ENCODE measurements at places on chromosomes 1 and 21.

GRCh38 chr1:1842360-1843146, 48.3 kb downstream of the GNB1 start:
- no peak for DNase-seq

- DNase-seq: no peak
Observed at GRCh38 chr1:14246471-14246870, 352.0 kb upstream of the KAZN start.

DNA sequence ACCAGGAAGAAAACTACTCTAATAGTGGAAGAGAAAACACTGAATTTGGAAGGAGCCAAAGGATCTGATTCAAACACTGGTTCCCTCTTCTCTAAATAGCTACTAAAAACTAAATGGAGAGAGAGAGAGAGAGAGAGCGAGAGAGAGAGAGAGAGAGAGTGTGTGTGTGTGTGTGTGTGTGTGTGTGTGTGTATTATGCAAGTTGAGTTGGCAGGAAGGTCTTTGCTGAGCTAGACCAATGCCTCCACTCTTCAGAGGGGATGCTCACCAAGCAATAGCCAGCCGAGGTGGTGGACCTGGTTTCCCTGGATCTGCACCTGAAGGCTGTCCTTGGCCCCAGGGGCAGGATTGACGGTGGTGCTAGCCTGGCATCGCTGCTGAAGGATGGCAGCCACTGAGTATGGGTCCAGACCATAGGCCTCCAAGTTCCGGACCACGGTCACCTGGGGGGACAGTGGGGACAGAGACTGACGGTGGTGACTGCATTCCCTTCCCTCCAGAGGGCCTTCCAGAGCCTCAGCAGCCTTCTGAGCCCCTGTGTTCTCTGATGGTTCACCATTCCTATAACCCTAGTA, 18.8 kb downstream of the EIF2D start:
- DNase-seq: no peak

DNA sequence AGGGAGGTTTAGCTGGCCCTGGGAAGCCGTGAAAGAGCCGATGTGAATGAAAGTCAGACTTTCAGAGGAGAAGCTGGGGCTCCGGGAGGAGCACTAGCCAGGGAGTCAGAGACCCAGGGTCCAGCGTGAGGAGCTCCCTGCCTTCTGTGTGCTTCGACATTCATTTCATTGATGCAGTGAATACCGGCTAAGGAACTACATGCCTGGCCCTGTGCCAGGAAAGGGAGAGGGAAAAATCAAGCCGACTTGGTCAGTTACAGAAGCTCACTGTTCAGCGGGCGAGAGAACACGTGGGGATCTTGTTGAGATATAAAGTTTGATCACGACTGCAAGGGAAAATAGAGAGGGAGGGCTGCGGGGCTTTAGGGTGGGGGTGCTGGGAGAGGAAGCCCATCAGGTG, 76.7 kb upstream of the RUNX3 start:
- no peak for DNase-seq

DNA sequence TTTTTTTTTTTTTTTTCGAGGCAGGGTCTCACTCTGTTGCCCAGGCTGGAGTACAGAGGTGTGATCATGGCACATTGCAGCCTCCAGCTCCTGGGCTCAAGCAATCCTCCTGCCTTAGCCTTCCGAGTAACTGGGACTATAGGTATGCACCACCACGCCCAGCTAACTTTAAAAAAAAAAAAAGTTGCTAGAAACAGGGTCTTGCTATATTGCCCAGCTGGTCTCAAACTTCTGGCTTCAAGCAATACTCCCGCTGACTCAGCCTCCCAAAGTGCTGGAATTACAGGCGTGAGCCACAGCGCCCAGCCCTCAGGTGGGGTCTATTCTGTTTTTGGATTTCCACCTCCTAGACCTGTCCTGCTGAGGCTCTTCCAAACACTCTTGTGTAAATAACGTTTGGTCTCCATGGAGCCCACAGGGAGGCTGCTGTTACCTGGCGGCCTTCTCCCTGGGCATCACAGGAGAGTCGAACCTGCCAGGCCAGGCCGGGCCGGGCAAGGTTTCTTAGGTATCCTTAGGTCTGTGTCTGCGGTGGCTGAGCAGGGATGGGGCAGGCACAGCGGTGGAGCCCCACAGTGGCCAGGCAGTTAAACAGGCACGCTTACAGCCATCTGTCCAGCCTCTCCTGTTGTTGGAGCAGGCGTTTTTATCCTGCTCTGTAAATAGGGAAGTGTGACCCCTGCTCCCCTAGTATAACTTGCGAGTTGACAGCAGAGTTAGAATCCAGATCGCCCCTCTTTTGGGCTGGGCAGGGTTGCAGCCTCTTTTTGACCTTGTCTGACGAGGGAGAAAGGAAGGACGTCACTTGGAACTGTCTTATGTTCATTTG, 18.8 kb downstream of the PLEKHM2 start:
- no peak for DNase-seq

- no peak for DNase-seq
Observed at GRCh38 chr1:90731382-90732050, 14.4 kb upstream of the BARHL2 start.

DNA sequence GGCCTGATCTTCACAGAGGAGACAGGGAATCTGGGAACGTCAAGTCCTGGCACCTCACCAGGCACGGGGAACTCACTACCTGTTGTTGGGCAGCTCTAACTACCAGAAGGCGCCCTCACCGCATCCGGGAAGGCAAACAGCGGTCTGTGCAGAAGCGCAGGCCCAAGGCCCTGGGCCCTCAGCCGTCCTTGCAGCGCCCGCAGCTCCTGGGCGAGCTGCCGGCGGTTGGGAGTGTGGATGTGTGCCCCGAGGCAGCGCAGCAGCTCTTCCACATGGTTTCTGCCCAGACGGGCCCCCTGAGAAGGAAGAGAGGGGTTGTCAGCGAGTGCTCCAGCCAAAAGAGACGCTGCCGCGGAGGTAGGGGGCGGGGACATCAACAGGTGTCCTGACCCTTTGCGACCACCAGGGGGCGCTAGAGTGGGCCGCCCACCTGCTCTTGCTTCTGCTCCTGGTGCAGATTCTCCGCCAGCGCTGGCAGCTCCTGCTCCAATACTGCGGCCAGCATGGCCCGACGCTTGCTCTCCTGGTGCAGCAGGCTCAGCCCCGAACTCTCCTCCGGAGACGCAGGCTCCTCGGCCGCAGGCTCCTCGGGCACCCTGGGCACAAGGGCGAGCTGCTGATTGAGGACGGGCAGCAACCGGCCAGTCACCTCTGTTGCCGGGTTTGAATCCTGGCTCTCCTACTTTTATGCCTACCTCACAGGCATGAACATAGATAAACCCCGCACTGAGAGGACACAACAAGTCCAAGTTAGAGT, 9.3 kb downstream of the MAP3K6 start:
- peak; percentile 55 for DNase-seq

DNA sequence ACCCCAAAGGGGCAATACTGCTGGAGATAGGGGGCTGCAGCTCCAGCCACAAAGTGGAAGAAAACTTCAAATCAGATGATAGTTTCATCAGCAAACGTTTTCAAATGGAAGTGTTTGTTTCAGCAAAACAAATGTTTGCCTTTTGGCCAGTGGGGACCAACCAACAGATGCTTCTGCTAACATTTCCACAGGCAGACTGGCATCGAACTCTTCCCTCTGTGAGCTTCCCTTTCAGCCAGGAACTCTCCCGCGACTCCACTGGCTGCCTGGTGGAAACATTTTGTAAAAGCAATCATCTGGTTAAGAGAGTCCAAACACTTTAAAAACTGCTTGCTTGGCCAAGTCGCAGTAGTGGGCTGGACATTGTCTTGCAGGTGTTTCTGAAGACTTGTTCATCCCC, 30.7 kb downstream of the CENPF start:
- DNase-seq: no peak

- no peak for DNase-seq
Observed at GRCh38 chr1:175530183-175530582, 213.2 kb downstream of the TNR start.

DNA sequence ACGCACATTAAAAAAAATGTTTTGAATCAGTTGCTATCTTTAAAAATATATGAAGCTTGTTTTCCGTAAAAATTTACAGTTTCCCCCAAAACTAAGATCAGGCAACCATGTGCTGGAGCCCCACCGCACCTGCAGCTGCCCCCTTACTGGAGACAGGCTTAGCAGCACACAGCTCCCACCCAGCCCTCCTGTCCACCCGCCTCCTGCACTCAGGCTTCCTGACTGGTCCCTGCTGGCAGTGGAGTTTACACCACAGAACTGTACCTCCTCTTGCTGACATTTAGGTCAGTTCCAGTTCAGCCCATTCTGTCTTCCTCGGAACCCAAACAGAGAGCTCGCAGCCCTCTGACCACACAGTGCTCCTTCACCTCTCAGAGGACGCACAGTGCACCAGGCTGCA, 2.1 kb downstream of the GPR161 start:
- no peak for DNase-seq

DNA sequence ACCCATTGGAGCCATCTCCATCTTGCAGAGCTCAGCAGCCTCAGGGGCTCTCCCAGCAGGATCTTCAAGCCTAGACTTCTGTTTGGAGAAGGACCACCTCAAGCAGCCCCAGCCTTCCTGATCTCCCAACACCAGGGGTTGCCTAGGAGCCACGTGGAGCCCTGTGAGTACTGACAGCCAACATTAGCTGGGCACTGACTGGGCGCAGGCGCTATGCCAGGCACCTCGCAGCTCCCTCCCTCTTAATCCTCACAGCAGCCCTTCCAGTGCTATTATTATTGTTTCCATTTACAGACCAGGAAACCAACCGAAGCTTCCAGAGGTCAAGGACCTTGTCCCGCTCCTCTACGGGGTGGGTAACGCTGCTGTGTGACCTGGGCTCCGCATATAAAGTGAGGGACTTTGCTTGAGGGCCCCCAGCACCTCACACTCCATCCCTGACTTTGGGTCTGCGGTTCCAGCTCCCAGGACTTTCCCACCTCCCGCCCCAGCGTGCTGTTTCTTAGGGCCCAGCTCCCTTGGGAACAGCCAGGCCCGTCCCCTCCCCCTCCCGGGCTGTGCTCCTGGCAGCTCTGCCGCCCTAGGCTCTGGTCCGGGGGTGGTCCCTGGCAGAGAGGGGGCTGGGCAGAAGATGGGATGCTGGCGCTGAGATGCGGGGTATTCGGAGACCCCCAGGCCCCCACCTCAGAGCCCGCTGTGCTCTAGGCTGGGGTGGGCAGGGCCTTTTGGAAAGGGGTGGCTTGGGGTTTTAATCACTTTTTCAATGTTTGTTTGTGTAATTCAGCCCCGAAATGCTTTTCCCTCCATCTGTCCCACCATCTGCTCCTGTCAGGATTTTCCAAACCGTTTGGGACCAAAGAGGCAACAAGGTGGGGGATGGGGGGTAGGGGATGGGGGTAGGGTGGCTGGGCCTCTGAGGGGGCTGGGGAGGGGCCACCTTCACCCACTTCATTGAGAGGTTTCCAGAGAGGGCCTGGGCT, 4.1 kb upstream of the HPCA start:
- no peak for DNase-seq

- DNase-seq: no peak
Observed at GRCh38 chr1:3074297-3074741, 5.3 kb downstream of the PRDM16 start.

GRCh38 chr1:198788561-198789064, 149.8 kb downstream of the PTPRC start:
- DNase-seq: no peak

DNA sequence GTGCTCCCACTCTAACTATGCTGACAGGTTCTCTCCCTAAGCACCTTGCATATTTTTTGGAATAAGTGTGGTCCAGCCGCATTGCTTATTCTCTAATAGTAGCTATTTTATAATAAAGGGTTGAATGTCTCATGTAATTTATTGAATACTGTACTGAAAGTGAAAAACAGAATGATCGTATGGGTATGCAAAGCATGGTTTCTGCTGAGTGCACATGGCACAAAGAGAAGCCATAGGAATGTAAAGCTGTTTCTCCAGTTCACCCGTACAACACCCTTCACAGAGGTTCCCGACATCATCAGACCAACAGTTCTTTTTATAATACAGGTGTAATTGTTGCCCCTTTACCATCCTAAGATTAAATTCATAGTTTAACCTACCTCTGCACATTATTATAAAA, 8.9 kb upstream of the HAO2 start:
- DNase-seq: no peak

All from kidney capillary endothelial cell (primary cell).